CD8-positive, alpha-beta memory T cell (primary cell): ENCODE measurements at places on chromosomes 7 and 10.

- no peak overlapping the region for H3K4me3 ChIP-seq
- H3K27ac ChIP-seq: no peak overlapping the region
- H3K36me3 ChIP-seq: no peaks in the 10 kb centered on the region
- no peak for DNase-seq
- H3K4me1 ChIP-seq: no peaks in the 10 kb centered on the region
Measured at GRCh38 chr10:63430091-63430998, 35.4 kb downstream of the JMJD1C start.

- no peak for DNase-seq
- no peak overlapping the region for H3K27ac ChIP-seq
- H3K27me3 ChIP-seq: no peaks in the 10 kb centered on the region
- H3K36me3 ChIP-seq: no peaks in the 10 kb centered on the region
- H3K4me1 ChIP-seq: no peaks in the 10 kb centered on the region
- no peak overlapping the region for H3K4me3 ChIP-seq
Measured at GRCh38 chr10:47451998-47452494, 31.9 kb downstream of the ANXA8 start.

DNA sequence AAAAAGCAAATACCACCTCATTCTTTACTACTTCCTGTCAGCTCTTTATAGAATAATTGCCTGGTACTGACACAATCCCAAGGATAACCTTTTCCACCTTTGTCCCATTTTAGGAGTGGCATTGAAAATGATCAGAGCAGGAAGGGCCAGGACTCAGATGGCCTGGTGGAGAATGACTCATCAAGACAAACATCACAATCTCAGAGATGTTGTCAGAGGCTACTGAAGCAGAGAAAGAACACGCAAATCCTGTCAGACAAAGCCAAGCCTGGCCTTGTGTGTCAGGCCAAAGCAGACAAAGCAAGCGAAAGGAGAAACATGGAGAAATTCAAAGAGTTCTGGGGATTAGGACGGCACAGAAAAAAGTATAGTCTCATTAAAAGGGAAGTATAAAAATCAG lies 40.9 kb downstream of the NSUN6 start:
- H3K4me1 ChIP-seq: no peaks in the 10 kb centered on the region
- no peak for DNase-seq
- no peaks in the 10 kb centered on the region for H3K27me3 ChIP-seq
- H3K27ac ChIP-seq: no peak overlapping the region
- H3K4me3 ChIP-seq: no peak overlapping the region
- peaks cover 2% of the 10 kb centered on the region for H3K36me3 ChIP-seq

DNA sequence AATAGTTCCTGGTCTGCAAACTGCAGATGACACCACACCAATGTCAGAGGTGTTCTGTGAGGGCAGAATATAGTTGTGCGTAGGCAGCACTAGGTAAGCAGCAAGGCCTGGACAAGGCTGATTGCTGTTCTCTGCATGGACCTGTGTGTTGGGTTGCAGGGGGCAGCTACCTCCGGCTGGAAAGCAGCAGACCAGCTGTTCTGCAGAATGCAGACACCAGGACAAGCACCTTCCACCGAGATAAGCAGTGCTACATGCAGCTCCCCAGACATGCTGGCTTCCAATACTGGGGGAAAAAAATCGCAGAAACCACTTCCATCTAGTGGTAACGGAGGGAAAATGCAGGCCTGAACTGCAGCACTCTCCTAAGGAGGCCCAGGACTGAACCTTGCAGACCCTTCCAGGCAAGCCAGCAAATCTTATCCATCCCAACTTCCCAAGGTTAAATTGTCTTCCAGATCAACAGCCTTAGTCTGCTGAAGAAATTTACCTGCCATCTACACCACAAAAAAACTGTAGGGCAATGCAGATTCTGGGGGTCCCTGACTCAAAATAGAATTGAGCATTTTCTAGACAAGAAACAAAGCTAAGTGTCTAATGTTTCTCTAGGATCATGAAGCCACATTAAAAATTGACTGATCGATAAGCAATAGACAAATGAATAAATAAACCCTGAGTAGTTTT lies 50.5 kb upstream of the COBL start:
- H3K27ac ChIP-seq: no peak overlapping the region

DNA sequence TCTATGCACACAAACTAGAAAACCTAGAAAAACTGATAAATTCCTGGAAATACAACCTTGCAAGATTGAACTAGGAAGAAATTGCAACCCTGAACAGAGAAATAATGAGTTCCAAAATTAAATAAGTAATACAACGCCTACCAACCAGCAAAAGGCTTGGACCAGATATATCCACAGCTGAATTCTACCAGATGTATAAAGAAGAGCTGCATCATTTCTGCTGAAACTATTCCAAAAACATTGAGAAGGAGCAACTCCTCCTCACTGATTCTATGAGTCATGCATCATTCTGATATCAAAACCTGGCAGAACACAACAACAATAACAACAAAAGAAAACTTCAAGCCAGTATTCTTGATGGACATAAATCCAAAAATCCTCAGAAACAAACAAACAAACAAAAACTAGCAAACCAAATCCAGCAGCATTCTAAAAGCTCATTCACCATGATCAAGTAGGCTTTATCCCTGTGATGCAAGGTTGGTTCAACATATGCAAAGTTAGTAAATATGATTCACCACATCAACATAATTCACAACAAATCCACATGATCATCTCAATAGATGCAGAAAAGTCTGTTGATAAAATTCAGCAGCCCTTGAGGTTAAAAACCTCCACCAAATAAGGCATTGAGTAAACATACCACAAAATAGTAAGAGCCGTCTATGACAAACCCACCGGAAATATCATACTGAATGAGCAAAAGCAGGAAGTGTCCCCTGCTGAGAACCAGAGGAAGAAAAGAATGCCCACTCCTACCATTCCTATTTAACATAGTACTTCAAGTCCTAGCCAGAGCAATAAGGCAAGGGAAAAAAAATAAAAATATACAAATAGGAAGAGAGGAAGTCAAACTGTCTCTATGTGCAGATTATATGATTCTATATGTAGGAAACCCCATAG lies 98.2 kb downstream of the PCDH15 start:
- no peaks in the 10 kb centered on the region for H3K27me3 ChIP-seq
- DNase-seq: no peak
- H3K36me3 ChIP-seq: no peaks in the 10 kb centered on the region
- no peaks in the 10 kb centered on the region for H3K4me1 ChIP-seq
- H3K4me3 ChIP-seq: no peak overlapping the region
- H3K27ac ChIP-seq: no peak overlapping the region

DNA sequence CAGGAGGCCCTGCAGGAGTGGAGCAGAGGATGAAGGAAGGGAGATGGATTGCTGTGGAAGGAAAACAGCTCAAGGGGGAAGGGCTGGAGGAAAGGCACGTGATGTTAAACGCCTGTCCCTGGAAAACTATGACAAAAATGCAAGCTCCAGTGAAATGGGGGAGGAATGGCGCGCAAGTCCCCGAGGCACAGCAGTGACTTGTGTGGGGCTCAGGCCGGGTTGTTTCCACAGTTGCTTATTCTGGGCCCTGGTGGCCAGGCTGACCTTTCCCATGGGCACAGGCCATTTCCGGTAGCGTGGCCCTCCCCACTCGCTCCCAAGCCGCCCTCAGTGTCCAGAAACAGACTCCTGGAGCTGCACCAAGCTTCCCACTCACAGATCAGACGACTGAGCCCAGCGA lies 68.1 kb upstream of the PDGFA start:
- H3K4me3 ChIP-seq: no peak overlapping the region
- no peak overlapping the region for H3K27ac ChIP-seq
- no peaks in the 10 kb centered on the region for H3K36me3 ChIP-seq
- peaks cover 25% of the 10 kb centered on the region for H3K4me1 ChIP-seq
- DNase-seq: no peak

- no peaks in the 10 kb centered on the region for H3K4me1 ChIP-seq
- no peaks in the 10 kb centered on the region for H3K36me3 ChIP-seq
- H3K27me3 ChIP-seq: no peaks in the 10 kb centered on the region
- no peak overlapping the region for H3K27ac ChIP-seq
- no peak for DNase-seq
- no peak overlapping the region for H3K4me3 ChIP-seq
Measured at GRCh38 chr10:58064714-58065528, 202.8 kb downstream of the IPMK start.
